ELF-1 (cell line): ENCODE measurements at places on chromosomes 1 and 21.

DNA sequence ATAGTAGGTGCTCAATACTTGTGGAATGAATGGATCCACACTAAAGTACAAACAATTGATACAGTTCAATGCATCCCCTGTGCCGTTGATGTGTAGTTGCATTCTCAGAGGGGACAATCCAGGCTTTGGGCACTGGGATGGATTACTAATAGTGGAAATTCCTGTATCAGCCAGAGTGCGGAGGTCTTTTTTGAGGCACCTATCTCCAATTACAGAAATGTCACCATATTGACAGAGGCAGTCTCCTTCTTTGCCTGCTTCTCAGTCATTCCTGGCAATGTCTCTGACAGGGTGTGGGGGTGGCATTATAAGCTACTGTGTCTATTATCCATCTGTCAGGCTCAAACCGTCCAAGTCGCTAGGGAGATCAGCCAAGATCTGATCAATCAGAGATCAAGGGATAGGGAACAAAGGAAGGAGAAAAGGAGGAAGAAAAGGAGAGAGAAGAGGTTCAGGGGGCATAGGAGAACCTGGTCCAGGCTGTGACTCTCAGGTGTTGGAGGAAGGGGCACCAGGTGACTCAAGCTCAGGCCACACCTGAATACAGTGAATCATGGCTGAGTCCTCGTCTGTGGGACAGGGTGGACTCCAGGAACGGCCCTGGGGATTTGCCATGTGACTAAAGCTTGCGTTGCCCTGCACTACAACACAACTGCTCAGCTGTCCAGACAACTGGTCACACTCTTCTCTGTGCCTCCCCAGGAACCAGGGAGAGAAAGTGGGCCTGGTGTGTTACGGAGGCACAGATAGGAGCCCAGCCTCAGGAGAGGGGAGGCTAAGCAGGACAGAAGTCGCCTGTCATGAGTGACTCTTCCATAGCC is 3.4 kb upstream of the LAMB3 start:
- DNase-seq: no peak

- DNase-seq: no peak
These were observed 113.2 kb upstream of the CYYR1 start for GRCh38 chr21:26686278-26686677.

DNA sequence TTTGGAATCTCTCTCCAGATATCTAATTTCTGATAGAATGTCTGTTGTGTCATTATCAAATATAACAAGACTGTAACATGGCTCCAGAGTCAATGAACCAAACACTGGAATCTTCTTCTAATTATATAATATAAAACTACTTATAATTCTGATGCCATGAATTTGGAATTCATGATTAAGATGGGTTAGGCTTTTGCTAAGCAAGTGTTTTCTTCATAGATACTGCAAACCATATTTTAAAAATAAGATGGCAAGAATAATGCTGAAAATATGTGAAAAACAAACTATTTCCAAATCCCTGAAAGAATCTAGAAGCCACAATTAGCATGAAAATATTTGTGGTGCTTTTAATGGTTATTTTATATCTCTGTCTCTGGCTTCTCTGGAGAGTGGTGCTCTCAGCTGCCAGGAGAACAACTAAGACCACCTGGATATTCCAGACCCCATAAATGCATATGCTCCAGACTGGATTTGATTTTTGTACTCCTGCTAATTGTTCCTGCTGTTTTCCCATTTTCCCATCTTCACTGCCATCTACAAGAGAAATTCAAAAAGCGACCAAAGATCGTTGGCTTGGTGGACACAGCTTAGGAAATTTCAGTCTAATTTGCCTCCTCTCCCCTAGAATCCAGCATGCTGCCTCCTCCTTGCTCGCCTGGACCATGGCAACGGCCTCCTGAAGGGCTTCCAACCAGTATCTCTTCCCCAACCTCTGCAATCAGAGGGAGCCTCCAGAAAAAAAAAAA is 418.9 kb downstream of the SETD4 start:
- DNase-seq: no peak

GRCh38 chr21:44439211-44439600 is 16.1 kb upstream of the LRRC3 start:
- DNase-seq: no peak

DNA sequence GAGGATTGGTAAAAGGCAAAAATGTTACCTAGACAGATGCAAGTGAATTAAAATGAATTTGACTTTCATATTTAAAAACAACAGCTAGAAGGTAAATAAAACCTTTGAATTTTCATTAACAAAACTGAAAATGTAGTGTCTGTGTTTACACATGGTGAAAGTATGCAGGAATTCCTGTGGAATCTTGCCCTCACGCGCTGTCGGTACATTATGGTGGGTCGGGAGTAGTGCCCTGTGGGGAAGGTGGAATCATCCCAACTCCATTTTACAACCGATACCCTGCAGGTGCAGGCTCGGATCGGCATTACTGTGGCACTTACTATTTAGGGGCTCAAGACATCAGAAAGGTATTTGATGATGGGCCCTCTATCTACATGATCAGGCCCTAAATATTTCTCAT is 197.2 kb upstream of the MAP1LC3C start:
- DNase-seq: no peak
